Naive B cell (primary cell): ENCODE measurements at places on chromosomes 6 and 20.

DNA sequence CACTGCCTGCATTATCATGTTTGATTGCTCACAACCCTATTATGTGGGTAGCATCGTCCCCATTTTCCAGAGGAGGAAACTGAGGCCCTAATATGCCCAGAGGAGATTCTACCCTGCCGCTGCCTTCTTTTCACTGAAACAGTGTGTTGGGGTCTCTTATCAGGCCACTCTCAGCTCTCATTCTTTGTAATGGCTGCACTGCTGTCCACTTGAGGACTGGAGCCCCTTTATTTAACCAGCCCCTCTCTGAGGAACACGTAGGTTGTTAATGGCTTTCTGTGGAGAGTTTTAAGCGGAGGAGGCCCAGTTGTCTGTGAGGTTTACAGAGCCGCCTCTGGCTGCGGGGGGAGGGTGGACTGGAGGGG lies 32.5 kb downstream of the SRC start:
- DNase-seq = no peak

DNA sequence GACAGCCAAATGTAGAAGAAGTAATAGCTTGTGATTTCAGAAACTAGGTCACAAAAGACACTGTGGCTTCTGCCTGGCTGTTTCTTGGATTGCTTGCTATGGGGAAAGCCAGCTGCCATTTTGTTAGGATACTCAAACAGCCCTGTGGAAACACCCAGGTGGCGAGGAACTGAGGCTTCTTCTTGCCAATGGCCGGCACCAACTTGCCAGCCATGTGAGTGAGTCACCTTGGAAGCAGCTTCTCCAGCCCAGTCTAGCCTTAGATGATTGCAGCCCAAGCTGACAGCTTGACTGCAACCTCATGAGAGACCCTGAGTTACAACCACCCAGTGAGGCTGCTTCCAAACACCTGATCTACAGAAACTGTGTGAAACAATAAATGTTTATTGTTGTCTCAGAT lies 11.9 kb upstream of the KIAA1755 start:
- DNase-seq = no peak

DNA sequence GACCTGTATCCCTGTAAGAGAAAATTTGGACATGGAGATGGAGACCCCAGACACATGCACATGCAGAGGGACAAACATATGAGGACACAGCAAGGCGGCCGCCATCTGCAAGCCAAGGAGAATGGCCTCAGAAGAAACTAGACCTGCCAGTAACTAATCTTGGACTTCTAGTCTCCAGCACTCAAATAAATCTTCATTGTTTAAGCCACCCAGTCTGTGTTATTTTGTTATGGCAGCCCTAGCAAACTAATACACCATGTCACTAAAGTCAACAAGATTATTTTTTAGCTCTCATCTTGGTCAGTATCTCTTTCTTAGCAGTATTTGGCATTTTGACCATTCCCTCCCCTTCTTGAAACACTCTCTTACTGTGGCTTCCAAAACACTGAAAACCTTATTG lies 26.7 kb downstream of the LATS1 start:
- no peak for DNase-seq

DNA sequence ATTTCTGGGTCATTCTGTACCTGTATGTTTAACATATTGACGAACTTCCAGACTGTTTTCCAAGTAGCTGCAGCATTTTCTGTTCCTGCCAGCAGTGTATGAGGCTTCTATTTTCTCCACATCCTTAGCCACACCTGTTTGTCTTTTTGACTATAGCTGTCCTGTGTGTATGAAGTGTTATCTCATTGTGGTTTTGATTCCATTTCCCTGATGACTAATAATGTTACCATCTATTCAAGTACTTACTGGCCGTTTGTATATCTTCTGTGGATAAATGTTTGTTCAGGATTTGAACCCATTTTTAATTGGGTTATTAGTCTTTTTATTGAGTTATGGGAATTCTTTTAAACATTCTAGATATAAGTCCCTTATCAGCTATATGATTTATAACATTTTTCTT lies 95.2 kb downstream of the JAG1 start:
- DNase-seq = no peak

- no peak for DNase-seq
These were observed at the start of gene RBM24 for GRCh38 chr6:17281100-17281496. RBM24 (plus strand) TSS chr6:17281361; CDS start chr6:17281582, 221 bp downstream.

- no peak for DNase-seq
These were observed 10.5 kb downstream of the RRBP1 start for GRCh38 chr20:17671565-17671964.

GRCh38 chr6:111591370-111591900 lies 14.2 kb downstream of the TRAF3IP2 start:
- DNase-seq = no peak

GRCh38 chr6:44627883-44628271 lies 240.4 kb downstream of the CDC5L start:
- no peak for DNase-seq

DNA sequence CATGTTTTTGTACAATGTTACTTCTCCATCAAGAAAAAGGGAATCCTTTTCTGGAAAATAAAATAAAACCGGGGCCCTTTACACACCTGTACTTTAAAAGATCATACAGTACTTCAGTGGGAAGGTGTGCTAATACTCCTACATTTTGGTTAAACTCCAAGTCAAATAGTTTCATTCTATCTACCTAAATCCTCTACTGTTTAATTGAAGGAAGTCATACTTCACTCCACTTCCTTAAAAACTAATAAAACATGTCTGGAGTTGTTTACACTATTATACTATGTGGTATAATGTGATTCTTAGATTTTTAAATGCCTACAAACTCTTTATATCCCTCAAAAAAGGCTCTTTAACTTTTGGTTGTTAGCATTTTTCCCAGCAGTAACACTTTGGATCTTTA lies 18.6 kb upstream of the HBS1L start:
- no peak for DNase-seq

DNA sequence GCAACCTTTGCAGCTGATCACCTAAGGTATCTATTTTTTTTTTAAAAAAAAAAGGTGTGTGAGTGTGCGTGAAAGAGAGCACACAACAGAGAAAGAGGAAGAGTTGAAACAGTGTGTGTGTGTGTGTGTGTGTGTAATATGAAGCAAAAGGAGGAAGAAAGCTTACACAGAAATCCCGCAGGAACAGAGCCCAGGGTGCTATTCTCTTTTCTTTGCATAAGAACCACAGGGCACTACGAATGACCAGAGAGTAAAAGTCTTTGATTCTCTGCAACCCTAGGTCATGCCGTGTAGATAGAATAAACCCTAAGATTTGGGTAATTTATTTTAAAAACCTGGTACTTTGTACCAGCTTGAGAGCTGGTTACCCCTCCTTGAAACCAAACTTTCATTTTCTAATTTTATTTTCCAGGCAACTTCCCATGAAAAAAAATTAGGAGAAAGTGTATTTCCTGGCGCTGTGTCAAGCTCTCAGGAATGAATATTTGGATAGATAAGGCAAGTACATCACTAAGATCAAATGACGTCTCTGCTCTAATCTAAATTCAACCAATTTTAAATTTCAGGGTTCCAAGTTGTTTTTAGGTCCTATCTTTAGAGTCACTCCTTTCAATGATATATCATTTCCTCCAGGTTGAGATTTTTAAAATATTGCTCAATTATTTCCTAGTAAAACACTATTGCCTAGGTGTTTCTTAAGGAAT lies 47.9 kb upstream of the ID4 start:
- DNase-seq = no peak

GRCh38 chr20:15039088-15039752 lies 701.8 kb upstream of the FLRT3 start:
- DNase-seq = no peak

DNA sequence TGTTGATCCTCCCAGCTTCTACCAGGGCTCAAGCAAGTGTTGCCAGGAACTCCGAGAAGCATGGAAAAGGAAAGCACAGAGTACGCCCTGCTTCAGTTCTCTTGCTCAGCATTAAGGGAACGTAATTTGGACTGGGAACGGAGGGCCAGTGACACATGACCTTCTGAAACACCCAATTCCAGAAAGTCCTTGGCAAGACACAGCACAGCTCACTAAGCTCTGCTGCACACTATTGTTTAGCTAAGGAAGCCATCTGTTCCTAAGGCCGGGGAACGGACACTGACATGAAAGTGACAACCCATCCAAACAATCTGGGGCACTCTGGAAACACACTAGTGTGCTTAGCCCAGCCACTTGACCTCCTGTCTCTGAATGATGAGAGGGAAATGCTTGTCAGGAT lies 56.9 kb upstream of the NXT1 start:
- DNase-seq = no peak

GRCh38 chr6:9507136-9507895 lies 907.6 kb downstream of the TFAP2A start:
- DNase-seq = no peak

DNA sequence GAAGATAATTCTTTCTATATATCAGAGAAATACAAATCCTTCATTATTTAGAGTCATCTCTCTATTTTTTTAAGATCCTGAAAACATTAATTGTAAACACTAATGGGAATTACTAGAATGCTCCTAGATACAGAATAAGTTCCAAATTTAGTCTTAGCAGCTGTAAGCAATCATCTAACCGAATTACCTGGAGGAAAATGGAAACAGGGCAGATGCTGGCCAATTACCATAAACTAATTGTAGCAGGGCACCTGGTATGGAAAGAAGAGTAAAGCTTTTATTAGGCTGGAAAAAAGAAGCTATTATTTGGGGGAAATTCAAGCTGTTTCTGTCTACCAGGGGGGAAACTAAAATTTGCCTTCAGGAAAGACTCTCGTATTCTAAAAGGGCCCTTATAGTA lies 257.5 kb downstream of the MMUT start:
- no peak for DNase-seq

GRCh38 chr6:106244931-106245330 lies 80.6 kb downstream of the ATG5 start:
- no peak for DNase-seq

- DNase-seq = no peak
These were observed 11.3 kb downstream of the DIDO1 start for GRCh38 chr20:62914970-62915457.

DNA sequence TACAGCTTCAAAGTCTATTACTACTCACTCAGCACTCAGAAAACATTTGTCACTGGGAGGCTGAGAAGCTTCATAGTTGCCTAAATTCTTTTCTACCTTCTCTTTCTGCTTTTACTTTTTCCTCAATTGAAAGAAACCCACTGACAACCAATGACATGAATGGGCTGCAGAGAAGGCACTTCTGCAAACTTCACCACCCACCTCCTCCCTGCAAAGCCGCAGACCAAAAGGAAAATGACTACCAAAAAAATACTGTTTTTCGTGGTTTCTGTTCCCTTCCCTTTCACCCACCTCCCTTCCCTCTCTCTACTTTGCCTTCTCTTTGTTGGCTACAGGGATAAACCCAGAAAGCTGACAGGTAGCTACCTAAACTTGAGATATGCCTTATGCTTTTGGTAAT lies 3.2 kb downstream of the GNAS-AS1 start:
- no peak for DNase-seq

GRCh38 chr6:169503422-169504152 lies 198.2 kb downstream of the WDR27 start:
- no peak for DNase-seq

DNA sequence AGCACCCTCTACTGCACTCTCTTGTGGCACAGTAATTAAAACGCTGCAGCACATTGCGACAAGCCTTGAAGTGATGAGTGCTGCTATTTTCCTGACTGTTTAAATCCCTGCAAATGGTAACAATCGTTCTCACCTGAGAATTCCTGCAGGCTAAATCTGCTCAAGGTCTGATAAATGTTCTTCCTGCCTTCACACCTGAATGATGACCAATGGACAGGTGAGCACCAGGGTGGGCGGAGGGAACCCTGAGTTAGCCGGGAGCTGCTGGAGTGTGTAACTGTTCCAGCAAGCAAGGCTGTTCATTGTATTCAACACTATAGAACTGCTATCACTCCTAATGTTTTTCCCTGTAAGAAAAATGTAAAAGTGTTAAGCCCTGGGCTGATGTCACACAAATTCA lies 4.0 kb downstream of the DACT2 start:
- DNase-seq = no peak

GRCh38 chr6:42320762-42321161 lies 103.1 kb upstream of the MRPS10 start:
- DNase-seq = no peak

GRCh38 chr6:155832596-155832995 lies 377.0 kb upstream of the NOX3 start:
- no peak for DNase-seq

GRCh38 chr6:1738558-1739081 lies 128.9 kb downstream of the FOXC1 start:
- no peak for DNase-seq

GRCh38 chr6:142030115-142030619 lies 102.6 kb upstream of the GJE1 start:
- DNase-seq = peak; percentile 8

DNA sequence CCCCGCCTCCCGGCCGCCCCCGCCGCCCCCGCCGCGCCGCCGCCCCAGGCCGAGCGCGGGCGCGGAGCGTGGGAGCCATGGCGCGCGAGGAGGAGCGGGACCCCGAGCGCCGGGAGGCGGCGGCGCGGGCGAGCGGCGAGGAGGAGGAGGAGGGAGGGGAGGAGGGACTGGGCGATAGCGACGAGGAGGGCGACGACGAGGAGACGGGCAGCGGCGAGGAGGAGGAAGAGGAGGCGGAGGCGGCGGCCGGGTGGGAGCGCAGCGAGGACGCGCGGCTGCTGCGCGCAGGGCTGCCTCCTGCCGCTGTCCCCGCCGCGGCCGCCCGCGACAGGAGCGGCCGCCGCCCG lies at the start of gene SLC24A3:
Gene SLC24A3 (plus strand): TSS at position 174 of the 347 bp plus-strand sequence.
- no peak for DNase-seq

- no peak for DNase-seq
These were observed 135.0 kb upstream of the TNFAIP3 start for GRCh38 chr6:137731960-137732616.

DNA sequence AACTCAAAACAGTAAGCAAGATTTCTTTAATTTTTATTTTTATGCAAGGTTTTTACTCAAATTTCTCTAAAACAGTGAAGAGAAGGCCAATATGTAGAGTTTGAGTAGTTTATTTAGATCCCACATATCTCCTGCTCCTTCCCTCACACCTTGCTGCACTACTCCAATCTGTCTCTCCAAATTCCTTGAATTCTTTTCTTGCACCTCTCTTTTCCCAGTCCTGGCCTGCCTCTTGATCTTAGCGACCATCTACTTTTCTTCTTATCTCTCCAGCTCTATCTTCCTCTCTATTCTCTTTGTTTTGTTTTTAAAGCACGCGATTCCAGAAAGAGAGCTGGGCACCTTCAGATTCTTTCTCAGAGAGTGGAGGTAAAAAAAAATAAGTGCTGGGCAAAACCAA lies 86.7 kb upstream of the KCNQ5 start:
- DNase-seq = no peak
